ENCODE measurements at places on chromosomes 6 and 20.

DNA sequence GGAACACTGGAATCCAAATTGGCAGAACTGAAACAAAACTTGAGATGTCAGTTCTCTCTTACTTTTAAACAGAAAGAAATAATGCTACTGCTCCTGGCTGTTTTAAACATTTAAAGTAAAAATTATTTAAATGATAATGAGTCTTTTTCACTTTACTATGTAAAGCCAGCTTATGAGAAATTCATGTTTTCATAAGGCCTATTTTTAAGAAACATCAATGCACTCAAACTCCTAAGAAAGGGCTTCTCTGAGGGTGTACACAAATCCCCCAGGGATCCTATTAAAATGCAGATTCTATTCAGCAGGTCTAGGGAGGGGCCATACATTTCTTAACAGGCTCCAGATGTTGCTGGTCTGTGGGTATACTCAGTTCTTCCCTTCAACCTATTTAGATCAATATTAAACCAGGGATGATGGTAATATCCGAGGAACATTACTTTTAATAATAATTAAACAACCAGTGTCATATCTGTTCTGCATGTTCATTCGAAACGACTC lies 2.3 kb downstream of the FERMT1 start:
- no peak for DNase-seq

DNA sequence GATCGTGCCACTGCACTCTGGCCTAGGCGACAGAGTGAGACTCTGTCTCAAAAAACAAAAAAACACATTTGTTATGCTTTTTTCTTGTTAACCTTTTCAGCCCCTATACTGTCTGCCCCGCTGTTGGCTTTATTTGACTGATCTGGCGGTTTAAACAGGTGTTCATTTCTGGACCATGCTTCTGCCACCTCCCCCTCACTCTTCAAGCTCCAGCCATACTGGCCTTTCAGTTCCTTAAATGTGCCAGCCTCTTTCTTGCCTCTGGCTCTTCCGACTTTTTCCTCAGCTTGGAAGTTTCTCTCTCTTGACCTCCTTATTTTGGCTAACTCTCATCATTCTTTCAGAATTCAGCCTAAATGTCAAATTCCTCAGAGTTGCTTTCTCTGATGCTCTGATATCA lies 35.2 kb upstream of the TXLNB start:
- no peak for DNase-seq

DNA sequence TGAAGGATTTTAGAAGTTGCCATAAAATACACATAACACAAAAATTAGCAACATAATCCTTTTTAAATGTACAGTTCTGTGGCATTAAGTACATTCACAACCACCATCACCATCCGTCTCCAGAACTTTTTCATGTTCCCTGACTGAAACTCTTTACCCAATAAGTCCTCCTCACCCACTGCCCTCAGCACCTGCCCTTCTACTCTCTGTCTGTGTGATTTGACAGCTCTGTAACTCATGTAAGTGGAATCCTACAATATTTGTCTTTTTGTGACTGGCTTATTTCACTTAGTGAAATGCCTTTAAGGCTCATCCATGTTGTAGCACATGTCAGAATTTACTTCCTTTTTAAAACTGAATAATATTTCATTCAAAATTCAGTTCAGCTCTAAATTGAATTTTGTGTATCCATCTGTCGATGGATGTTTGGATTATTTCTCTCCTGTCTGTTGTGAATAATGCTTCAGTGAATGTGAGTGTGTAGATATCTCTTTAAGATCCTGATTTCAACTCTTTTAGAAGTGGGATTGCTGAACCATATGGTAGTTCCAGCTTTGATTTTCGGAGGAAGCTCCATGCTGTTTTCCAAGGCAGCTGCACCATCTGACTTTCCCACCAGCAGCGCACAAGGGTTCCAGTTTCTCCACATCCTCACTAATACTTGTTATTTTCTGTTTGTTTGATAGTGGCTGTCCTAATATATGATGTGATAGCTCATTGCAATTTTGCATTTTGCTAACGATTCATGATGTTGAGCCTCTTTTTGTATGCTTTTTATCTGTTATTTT lies 4.2 kb downstream of the ENTPD6 start:
- DNase-seq = no peak

DNA sequence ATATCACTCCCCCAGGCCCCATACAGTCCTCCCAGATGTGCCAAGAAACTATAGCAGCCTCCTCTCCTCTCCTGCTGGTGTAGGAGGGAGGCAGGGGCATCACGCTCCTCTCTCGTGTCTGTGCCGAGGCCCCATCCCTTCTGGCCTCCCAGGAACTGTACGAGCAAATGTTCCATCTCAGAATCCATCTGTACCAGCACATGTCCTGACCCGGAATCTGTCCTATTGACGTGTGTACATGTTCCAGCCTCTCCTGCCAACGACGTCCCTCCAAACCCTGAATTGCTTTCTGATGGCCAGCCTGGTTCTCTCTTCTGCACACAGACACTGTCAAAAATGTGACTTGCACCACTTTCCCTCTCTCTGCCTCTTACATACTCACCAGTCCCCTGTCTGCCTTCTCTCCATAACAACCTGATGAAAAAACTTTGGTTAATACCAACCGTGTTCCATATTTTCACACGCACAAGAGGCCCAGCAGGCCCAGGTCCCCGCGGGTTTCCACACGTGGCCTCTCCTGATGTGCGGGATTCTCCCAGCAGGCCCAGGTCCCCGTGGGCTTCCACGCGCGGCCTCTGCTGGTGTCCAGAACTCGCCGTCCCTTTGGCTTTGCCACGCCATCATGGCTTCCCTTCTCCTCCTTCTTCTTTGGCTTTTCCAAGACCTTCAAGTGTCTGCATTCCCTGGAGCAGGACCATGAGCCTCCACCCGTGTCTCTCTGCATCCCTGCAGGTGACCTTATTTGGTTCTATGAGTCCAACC lies 125.2 kb upstream of the THBS2 start:
- DNase-seq = no peak

GRCh38 chr6:17988422-17988944 lies 1.0 kb upstream of the KIF13A start:
- DNase-seq = no peak

All from neuronal stem cell (in vitro differentiated cells).